ENCODE measurements at places on chromosomes 2 and 18.

DNA sequence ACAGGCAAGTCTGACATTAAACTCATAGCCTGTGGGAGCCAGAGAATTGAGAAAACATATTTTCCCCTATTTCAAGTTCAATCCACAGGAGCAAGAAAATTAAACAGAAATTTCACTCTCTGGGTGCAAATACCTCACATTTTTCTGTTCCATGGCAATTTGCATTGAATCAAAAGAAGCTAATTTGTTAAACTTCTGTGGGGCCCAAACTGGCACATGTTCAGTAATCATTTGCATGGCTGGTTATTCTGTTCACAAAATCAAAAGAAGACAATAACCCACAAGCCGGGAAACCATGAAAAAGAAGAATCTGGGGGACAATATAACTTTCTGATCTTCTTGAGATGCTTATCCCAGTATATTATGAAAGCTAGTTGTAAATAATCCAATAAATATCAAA is 363.1 kb downstream of the LRP1B start:
- DNase-seq: no peak

- DNase-seq: no peak
These were observed 4.8 kb downstream of the SOX11 start for GRCh38 chr2:5696945-5697521.

GRCh38 chr2:126527836-126528490 is 128.0 kb upstream of the GYPC start:
- peak; percentile 88 for DNase-seq

GRCh38 chr18:76914314-76914713 is 92.0 kb downstream of the ZNF236 start:
- DNase-seq: no peak

DNA sequence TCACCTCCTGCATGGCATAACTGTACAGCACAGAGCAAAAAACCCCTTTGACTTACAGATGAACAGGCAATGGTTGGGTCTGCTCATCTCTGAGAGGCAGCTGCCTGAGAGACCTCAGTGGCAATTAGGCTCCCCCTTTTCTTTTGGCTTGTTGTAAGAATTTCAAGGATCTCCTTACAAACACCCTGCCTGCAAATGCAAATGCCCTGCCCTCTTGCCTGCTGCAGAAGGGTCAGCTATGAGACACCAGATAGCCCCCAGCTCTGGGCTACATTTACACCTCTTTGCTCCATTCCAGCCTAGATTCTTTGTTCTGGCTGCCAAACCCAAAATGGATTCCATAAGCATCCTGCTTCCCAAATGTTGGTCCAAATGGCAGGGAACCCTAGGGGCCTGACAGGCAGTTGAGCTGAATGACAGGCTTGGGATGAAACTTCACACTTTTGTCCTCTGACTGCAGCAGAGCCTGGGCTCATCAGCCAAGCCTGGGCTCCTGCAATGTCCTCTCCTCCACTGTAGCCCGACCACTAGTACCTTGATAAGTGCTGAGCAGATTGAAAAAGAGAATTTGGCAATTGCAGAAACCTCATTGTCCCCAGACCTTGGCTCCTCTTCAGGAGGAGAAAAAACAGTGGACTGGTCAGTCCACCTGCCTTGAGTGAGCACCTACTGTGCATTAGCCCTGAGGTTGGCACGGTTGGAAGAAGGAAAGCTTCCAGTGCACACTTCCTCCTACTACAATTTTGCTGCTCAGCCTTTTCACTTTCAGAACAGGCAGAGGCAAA is 678.3 kb downstream of the BCL11A start:
- DNase-seq: no peak

GRCh38 chr2:199307461-199307860 is 150.3 kb downstream of the SATB2 start:
- no peak for DNase-seq

- no peak for DNase-seq
These were observed 112.4 kb upstream of the PPP1CB start for GRCh38 chr2:28639092-28639691.

GRCh38 chr2:10832203-10832936 is 19.8 kb upstream of the PDIA6 start:
- DNase-seq: peak; percentile 90

DNA sequence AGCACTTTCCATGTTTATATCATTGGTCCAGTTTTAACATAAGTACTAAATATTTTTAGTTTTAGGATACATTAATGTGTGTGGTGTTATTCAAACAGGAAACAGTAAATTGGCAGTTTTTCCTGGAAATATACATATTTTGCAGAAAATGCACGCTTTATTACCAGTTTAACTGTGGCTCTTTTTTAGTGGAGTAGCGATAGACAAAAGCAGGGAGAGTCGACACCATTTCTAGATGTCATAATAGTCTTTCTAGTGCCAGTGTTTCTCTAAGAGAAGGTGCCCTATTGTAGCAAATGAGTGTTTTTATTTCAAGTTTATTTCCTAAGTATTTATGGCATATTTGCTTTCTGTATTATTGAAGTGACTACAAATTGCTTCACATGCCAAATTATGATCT is 9.1 kb upstream of the SLC35G4 start:
- no peak for DNase-seq

DNA sequence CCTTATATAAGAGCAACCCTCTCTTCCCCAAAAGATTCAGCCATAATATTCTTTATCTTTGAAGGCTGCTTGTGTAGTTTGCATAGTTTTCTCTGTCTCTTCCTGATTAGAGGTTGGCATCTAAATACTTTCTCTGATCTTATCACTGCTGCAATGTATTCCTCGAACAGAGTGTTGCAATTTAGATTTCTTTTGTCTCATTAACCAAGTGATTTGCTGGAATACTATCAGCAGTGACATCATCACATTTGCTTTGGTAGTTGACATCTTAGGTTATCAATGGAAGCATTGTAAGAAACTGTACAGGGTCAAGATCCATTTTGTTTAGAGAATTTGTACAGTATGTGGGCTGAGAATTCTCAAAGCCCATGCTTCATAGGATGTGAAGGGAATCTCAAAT is 72.0 kb upstream of the NEUROD1 start:
- no peak for DNase-seq

DNA sequence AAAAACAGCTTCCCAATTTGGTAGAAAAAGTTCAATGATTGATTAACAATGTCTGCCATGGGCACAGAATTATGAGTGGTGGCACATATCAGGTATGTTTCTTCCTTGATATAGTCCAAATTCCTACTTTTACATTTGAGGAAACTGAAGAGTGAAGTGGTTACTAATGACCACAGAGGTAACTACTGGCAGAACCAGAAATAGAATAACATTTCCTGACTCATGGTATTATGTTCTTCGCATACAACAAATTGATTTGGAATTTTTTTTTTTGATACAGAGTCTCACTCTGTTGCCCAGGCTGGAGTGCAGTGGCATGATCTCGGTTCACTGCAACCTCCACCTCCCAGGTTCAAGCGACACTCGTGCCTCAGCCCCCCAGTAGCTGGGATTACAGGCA is 6.0 kb upstream of the NFE2L2 start:
- DNase-seq: no peak

DNA sequence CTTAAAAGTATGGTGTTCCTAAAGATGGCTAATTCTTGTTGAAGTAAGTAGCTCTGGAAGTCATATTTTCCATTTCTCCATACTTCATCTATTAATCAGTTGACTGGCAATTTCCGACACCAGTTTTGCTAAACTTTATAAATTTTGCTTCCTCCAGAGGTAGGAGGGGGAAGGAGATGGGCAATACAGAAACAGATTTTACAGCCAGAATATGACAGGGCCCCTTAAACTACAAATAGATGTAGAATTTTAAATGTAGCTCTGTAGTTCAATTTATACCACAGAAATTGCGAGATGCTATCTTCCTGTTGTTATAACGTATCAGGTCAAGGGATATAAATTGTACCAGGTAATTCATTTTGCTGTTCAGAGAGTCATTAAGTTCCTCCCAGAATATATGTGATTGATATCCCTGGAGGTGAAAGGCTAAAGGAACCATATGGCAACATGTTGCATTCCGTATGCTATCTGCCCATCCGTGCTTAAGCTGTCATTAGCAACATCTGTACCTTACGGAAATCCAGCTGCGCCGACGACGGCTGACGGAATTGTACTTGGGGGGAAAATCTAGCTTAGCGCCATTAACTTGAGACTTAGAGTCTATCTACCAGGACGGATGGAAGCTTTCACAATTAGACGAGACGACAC is 8.4 kb upstream of the NR4A2 start:
- DNase-seq: no peak

- no peak for DNase-seq
These were observed 15.4 kb upstream of the MATN3 start for GRCh38 chr2:20027705-20028434.

DNA sequence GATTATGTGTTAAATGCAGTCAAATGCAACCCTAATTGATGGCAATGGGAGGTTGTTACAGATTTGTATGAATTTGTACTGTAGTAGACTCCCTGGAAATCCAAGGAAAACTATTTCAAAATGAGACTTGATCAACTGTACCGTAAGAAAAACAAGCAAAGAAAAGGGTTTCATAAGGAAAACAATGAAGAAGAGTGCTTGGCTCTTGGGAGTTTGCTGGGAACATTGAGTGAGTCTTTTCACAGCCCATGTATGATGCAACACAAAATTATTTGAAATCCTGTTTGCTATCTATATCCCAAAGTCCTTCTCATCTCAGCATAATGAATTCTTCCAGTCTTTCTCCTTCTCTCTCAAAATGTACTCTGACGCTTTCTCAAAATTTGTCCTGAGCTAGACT is 67.0 kb upstream of the OSR1 start:
- no peak for DNase-seq

- DNase-seq: no peak
These were observed 139.3 kb downstream of the ASXL3 start for GRCh38 chr18:33717339-33717738.

DNA sequence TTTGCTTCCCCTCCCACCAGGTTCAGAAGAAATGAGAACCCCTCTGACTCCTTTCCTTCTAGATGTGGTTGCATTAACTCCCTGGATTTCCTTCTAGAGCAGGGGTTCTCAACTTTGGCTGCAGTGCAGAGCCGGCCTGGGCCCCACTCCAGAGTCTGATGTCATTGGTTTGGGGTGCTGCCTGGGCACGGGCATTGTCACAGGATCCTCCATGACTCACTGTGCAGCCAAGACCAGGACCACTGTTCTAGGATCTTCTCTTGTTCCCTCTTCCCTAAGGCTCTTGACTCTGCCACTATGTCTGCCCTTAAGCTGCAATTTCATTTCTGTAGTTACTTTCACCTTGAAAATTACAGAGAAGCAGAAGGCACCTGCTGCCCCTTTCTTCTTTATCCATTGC is 31.8 kb downstream of the TBC1D8 start:
- no peak for DNase-seq

DNA sequence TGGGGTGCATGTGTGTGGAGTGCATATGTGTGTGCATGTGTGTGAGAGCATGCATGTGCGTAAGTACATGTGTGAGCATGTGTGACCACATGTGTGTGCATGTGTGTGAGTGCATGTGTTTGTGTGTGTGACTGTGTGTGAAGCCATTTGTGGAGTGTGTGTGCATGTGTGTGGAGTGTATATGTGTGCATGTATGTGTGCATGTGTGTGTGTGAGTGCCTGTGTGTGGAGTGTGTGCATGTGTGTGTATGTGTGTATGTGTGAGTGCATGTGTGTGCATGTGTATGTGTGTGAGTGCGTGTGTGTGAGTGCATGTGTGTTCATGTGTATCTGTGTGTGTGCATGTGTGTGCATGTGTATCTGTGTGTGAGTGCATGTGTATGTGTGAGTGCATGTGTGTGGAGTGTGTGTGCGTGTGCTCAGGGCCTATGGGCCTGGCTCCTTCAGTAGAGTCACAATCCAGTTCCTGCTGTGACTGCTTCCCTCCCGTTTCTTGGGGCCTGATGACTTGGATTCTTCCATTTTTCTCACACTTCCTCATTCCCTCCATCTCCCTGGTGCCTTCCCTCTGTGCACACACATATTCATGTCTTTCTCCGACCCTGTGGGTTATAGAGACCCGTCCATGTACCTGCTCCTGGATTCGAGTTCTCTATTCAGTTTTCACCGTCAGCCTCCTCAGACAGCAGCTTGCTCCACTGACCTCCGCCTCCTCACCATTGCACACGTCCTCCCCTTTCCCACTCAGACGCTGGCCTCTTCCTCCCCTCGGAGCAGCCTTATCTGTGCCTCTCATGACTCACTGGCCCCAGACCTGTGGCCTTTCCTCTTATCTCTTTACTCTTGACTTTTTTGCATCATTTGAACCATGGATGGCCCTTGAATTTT is 25.2 kb downstream of the TOGARAM2 start:
- DNase-seq: no peak

GRCh38 chr2:150127346-150127990 is 360.0 kb downstream of the RND3 start:
- no peak for DNase-seq

DNA sequence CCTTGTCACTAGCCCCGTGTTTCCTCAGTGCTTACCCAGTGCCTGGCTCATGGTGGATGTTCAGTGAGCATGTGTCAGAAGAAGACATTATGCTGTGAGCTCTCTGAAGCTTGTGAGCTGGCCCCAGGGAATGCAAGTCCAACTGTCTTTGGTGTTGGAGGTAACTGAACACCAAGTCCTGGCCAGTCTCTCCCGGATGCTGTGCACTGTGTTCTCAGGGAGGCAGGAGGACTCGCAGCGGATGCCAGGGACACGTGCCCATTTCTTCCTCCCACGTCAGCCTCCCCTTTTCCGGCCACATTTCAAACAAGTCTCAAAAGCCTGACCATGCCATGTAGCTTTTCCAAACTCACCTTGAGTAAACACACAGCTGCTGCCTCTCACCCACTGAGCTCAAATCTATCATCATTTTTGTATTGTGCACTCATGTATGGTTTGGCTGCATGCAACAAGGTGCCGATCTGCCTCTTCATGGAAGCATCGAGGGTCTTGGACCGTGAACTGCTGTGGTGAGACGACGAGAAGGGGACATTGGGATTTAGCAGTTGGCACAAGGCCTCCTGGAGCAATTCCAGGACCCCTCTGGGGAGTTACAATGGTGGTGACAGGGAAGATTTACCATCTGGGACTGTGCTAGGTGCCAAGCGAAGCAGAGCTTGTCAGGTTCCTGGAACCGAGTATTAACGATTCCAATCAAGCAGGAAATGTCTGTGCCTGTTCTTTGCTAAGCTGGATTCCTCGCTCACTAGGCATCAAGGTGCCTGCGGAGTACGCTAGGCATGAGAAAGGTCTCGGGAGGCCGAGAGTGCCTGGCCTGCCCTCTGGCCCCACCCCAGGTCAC is 44.4 kb upstream of the MGAT4A start:
- DNase-seq: no peak

- no peak for DNase-seq
These were observed 49.9 kb downstream of the ST8SIA5 start for GRCh38 chr18:46706968-46707367.

DNA sequence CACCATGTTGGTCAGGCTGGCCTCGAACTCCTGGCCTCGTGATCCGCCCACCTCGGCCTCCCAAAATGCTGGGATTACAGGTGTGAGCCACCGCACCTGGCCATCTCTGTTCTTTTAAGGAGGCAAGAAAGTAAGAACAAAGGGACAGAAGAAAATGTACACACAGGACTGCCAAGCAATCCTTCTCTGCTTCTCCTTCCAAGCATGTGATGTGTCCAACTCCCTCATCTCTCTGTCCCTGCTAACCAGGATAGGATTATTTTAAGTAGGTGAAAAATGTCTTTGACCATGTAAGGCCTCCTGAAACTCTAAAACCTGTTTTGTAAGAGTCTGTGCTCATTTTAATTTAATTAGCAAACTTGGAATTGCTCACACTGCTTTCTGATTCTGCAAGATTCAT is 89.3 kb upstream of the ATL2 start:
- no peak for DNase-seq

GRCh38 chr18:1653873-1654272 is 749.2 kb downstream of the ADCYAP1 start:
- DNase-seq: no peak

- no peak for DNase-seq
These were observed 873.0 kb downstream of the CPS1 start for GRCh38 chr2:211429256-211429920.

- no peak for DNase-seq
These were observed 410.9 kb upstream of the TCF4 start for GRCh38 chr18:55998801-55999385.
